ENCODE measurements at places on chromosomes 3 and 15. TPM values are rescaled to one million over a fixed set of nuclear protein-coding genes. Genes with fewer than 3 reads are reported as not detected.

GPR62 gene
- not detected for total RNA-seq

NMB gene
- 1.5 TPM for total RNA-seq

NUSAP1 gene
- total RNA-seq, result 8.3 TPM

DNA sequence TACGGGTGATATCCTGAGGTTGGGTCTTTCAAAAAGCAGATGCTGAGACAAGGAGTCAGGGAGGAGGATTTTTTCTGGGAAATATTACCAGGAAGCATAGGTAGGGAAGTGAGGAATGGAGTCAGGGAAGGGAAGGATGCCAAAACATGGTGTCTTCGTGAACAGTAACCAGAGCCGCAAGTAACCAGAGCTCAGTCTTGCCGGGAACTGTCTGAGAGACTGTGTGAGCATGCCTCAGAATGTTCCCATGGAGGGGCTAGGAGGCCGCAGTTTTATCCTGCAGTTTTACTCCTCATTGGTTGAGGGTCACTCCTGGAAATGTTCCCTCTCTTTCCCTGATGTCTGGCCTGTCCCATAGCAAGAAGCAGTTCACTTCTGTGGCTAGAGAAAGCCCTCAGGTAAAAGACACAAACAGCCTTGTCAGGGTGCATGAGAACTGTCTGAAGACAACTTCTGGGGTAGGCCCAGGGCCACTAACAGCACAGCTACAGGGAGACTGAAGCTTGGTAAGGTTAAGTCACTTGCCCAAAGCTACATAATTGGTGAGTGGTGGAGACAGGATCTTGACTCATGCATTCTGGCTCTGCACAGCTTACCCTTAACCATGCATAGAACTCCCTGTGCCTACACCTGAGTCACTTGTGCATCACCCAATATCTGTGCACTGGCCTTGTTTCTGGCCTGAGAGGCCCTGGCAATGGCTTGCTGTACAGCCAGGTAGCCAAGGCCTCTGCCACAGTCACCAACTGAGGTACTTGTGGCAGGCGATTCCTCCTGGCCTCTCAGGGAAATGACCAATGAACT, 76.3 kb upstream of the FRMD4B start:
- no peak for DNase-seq

GRCh38 chr15:56972426-56972825, 54.0 kb downstream of the TCF12 start:
- DNase-seq, result no peak

GRCh38 chr3:40267937-40268724, 41.4 kb upstream of the EIF1B start:
- no peak for DNase-seq

DNA sequence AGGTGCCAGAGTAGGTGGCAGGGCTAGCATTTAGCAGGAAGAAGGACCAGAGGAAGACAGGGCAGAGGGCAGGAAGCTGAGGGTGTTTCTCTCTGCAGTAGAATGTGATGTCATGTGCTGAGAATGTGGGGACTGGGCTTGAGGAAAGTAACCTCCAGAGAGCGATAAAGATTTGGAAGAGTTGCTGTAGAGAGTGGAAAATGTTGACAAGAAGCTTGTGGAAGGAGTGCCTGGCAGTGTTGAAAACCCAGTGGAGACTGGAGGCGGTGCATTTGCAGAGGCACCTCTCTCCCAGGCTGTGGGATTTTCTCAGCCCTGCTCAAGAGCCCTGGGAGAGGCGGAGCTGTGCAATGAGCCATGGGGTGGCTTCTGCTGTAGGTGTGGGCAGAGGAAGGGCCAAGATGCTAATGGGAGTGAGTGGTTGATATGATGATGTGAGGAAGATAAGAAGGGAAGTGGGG, 54.8 kb downstream of the MESD start:
- DNase-seq, result no peak

- no peak for DNase-seq
Observed at GRCh38 chr3:148190441-148190990, 507.2 kb upstream of the AGTR1 start.

DNA sequence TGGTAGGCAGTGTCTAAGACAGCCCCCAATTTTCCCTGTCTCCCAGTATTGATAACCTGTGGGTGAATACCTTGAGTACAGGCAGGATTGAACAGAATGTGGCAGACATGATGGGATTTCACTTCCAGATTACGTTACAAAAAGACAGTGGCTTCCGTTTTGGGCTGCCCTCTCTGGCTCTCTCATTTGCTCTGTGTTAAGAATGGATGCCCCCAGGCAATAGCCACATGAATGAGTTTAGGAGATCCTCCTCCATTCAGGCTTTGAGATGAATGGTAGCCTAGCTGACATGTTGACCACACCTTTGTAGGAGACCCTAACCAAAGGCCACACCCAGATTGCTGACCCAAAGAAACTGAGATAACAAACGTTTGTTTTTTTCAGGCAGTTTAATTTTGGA, 34.3 kb downstream of the UBXN7 start:
- DNase-seq, result no peak

GRCh38 chr3:62659660-62660059, 215.6 kb downstream of the CADPS start:
- no peak for DNase-seq

DNA sequence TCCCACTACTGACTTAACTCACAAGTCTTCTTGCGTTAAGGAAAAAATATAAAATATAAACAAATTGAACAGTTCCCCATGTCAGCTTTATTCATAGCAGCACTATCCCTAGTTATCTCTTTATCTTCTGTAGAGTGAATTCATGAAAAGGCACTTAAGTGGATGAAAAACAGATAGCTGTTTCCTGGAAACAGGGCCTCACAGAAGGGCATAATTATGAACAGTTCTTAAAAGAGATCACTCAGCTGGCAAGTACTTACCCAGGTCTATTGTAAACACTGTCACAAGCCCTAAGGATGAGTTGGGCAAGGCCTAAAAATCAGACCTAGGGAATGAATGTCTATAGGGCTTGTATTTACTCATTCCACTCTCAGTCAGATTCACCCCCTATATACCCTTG, 10.7 kb downstream of the MB21D2 start:
- DNase-seq, result no peak

GRCh38 chr3:186614597-186615483, 2.0 kb downstream of the AHSG start:
- DNase-seq, result peak; percentile 83

DNA sequence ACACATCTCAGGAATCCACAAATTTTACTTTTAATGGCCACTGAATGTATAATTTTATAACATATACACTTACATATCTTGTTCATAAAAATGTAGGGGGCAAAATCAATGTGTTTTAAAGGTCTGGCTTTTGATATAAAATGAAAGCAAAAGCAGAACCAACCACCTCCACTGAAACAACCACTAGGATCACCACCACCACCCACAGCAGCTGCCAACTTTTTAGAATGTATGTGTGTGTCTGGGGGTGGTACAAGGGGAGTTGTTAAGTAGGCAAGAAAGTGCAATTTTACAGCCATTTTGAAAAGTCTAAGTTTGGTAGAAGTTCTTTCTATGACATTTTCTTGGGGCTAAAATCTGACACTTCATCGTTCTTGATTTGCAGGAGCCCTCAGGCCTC, 44.0 kb downstream of the OTOL1 start:
- DNase-seq, result no peak
